Stimulated activated CD4-positive, alpha-beta T cell treated with anti-CD3 and anti-CD28 coated beads, Interleukin-2, amount 100 ng/mL, for 24 hours (primary cell): ENCODE measurements at places on chromosomes 7 and 10.

DNA sequence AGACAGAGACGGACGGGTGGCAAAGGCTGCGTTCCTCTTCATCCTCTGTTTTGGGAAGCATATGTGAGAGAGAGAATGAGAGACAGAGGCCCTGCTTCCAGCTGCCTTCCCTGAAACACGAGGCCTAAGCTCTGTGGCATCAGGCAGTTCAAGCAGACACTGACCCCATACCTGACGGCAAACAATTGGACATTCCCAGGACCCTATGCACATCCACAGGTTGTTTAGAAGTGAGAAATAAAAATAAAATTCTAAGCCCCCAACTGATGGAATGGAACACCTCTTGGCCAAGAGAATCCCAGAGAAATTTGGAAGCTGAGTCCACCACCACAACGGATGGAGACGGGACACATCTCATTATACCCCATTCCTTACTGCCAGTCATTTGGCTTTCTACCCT, 105.3 kb downstream of the CPXM2 start:
- DNase-seq: no peak

- no peak for DNase-seq
These were observed 50.3 kb downstream of the PALD1 start for GRCh38 chr10:70528741-70529362.

GRCh38 chr7:150341263-150342120, at the start of gene RARRES2:
TSS of gene RARRES2 (minus strand) at chr7:150341629. CDS start at chr7:150340609, 1,020 bp downstream.
- DNase-seq: no peak

DNA sequence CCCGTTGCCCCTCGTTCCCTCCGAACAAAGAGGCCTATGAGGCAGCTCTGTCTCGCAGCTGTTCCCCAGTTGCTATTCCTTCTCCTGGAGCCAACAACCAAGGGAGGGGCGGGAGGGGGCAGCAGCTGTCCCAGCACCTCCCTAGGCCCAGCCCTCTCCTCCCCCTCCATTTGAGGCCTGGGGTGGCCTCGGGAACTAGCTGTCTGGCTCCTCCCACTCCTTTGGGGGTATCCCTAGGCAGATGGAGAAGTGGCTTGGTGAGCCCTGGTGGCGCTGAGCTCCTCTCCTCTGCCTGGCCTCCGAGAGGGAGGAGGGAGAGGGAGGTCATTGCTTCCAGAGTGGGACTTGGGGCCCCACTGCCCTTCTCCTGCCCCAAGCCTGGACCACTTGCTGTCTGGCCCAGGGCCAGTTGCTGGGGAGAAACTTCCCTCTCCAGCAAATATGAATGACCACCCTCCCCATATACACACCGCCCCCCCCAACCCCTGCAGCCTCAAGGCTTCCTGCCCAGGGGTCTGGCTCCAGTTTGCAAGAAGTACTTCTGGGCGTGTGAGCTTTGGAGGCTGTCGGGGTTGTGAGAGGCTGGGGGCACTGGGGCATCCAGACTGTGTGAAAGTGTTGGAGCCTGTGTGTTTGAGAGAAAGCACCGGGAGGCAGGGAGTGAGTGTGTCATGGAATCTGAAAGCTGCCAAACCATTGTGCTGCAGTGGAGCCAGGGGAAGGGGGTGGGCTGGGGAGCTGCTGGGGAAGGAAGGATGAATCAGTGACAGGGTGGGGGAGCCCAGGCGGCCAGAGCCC, 3.1 kb downstream of the FLNC start:
- DNase-seq: no peak

DNA sequence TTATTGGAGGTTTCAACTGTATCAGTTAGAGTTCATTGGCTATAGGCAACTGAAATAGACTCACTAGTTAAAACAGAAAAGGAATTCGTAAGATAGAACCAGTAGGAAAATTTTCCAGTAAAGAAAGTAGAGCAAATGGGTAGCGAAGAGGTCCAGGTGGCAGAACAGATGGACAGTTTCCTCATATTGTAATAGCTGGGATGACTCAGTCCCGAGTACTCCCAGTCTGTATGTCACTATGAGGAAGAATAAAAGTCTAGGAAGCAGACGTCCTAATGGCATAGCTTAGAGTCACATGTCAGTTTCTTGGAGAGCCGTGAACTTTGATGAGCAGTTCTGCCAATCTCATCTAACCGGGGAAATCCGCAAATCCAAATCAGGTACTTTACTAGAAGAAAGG, 95.3 kb downstream of the RNF32 start:
- no peak for DNase-seq

DNA sequence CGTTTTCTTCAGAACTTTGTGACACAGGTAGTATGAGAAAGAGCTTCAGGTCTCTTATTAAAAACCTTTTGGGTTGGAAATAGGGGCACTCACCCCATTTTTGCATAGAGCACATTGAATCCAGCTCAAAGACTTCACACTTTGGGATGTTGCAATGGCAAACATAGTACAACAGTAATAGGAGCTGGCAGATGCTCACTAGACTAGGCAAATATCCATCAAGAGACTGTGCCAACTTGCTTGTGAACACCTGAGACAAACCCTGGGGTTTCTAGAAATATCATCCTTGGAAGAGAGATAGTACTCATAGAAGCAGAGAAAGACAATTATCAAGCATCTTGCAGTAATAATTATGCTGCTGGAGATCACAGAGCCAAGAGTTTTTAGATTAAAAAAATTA, 280.0 kb downstream of the CACNA2D1 start:
- DNase-seq: no peak

GRCh38 chr7:44145969-44146911, 5.1 kb upstream of the MYL7 start:
- DNase-seq: peak; percentile 55

DNA sequence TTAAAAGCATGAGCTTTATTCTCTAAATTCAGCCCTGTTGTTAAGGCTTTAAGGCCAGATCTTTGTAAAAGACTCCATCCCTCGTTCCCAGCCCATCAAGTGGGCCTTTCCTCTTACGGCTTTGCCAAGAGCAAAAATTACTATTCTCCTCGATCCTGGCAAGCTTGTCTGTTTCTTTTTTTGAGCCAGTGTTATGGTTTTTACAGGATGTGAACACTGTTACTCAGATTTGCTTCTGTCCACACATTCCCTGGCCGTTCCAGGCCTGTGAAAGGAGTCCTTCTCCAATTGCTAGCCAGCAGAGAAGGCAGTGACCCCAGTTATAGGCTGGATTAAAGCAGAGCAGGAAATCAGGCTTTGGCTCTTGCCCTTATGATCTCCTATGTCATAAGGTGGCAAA, 47.0 kb upstream of the EPC1 start:
- no peak for DNase-seq

GRCh38 chr10:132532179-132532578, 5.4 kb upstream of the INPP5A start:
- DNase-seq: no peak

- peak; percentile 19 for DNase-seq
These were observed at the start of gene SMO for GRCh38 chr7:129188372-129188891. TSS of gene SMO (plus strand) at chr7:129188633. CDS start at chr7:129189152, 519 bp downstream.

- DNase-seq: no peak
These were observed 43.5 kb downstream of the ATRNL1 start for GRCh38 chr10:115136616-115137015.

DNA sequence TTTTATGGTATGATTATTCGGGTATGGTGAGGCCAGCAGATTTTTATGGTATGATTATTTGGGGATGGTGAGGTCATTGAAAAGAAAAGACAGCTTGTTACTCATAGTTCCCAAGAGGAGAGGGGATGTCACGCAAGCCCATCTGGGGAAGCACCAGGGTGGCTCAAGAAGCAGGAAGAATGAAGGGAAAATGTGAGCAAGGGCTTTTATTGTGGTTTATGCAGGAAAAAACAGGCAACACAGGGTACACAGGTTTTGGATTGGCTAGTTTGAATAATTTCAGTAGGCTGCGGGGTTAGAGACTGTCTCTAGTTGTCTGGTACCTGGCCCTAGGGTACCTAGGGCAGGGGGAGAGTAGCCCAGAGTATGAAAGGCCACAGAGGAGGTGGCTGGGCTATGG, 26.8 kb upstream of the DGKI start:
- peak; percentile 27 for DNase-seq

GRCh38 chr10:131803860-131804425, 96.9 kb upstream of the PPP2R2D start:
- DNase-seq: no peak

- DNase-seq: no peak
These were observed 32.8 kb downstream of the IL15RA start for GRCh38 chr10:5944389-5945189.

DNA sequence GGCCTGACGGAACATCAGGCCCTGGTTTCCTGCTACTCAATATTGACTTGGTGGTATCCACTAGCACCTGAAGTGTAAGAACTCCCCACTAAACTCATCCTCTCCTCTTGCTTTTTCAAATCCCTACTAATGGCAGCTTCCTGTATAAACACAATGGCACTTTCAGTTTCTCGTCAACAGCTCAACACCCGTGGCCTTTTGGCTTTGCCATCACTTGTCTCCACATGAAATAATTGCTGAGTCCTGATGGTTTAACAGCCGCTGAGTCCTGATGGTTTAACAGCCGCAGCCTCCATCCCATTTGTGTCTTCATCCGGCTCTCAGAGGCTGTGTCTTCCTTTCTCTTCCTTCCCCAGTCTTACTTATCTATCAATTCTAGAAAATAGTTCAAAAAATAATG, 261.4 kb upstream of the PITRM1 start:
- no peak for DNase-seq

DNA sequence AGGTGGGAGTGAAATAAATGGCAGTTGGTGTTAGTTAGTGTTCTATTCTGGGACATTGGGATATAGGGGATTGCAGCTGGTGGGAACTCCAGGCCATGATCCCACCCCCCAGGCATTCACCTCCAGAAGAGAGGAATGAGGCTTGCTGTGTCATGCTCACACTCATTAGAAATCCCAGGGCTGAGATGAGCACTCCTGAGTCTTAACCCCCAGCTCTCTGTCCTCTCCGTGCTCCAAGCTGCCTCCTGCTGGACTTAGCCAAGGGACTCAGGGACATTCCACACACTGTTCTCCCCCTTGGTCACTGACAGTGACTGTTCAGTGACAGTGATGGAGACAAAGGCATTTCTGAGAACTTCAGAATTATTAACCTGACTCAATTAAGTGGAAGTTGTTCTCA, 21.5 kb downstream of the CYP26A1 start:
- DNase-seq: no peak

GRCh38 chr10:49552277-49552676, 13.4 kb upstream of the ERCC6 start:
- no peak for DNase-seq
